Colonic mucosa (tissue), 4 donors: ENCODE measurements at places on chromosomes 7 and 10. TPM values are rescaled to one million over a fixed set of nuclear protein-coding genes. Genes with fewer than 3 reads are reported as not detected.
A peak's percentile ranks its signal among the peaks of the same experiment; 100 is the strongest.

DNA sequence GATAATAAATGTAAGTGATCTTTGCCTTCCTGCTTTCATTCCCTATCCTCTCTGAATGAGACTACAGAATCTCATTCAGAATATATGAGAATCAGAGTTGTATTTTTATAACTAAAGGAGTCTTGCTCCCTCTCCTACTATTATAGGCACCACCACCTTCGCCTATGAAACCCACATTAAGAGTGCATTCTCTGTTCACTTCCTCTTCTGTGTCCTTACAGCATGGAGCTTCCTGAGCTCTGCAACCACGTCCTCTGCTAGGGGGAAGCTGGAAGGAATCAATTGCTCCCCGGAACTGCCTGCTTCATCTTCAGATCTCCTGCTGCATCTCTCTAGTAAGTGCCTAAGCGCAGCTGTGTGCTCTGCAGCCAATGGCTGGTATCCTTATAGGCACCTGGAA is 820.7 kb downstream of the GRID1 start:
- no peak for DNase-seq
- no peaks in the 10 kb centered on the region for H3K36me3 ChIP-seq
- no peak overlapping the region for H3K27ac ChIP-seq
- no peaks in the 10 kb centered on the region for H3K27me3 ChIP-seq
- no peaks in the 10 kb centered on the region for H3K4me1 ChIP-seq

The C10orf53 gene
- total RNA-seq, result not detected

GRCh38 chr10:14200698-14201544 is 129.8 kb downstream of the FRMD4A start:
- DNase-seq, result peak; percentile 17
- no peaks in the 10 kb centered on the region for H3K4me1 ChIP-seq
- H3K4me3 ChIP-seq, result no peak overlapping the region
- peaks cover 4% of the 10 kb centered on the region for H3K27me3 ChIP-seq

GRCh38 chr10:12103802-12104201 is 25.7 kb upstream of the SEC61A2 start:
- H3K4me3 ChIP-seq, result no peak overlapping the region
- no peaks in the 10 kb centered on the region for H3K4me1 ChIP-seq
- H3K36me3 ChIP-seq, result no peaks in the 10 kb centered on the region
- no peak for DNase-seq
- H3K27ac ChIP-seq, result no peak overlapping the region

The SPDYE2 gene
- not detected for total RNA-seq

The CUZD1 gene
- total RNA-seq, result 3.6 TPM

GRCh38 chr10:93554760-93555432 is 11.6 kb upstream of the FFAR4 start:
- H3K27me3 ChIP-seq, result no peaks in the 10 kb centered on the region
- peak; percentile 88 for DNase-seq
- no peaks in the 10 kb centered on the region for H3K4me1 ChIP-seq
- H3K36me3 ChIP-seq, result no peaks in the 10 kb centered on the region

- H3K27me3 ChIP-seq, result no peaks in the 10 kb centered on the region
- no peaks in the 10 kb centered on the region for H3K4me1 ChIP-seq
- no peak overlapping the region for H3K27ac ChIP-seq
- DNase-seq, result no peak
- no peak overlapping the region for H3K4me3 ChIP-seq
Measured at GRCh38 chr10:112774798-112775197, 175.2 kb upstream of the TCF7L2 start.

GRCh38 chr10:30415593-30415992 is 18.4 kb upstream of the MAP3K8 start:
- no peaks in the 10 kb centered on the region for H3K36me3 ChIP-seq
- H3K27ac ChIP-seq, result no peak overlapping the region
- no peaks in the 10 kb centered on the region for H3K27me3 ChIP-seq
- H3K4me1 ChIP-seq, result no peaks in the 10 kb centered on the region

GRCh38 chr7:44882899-44883298 is 2.4 kb downstream of the PURB start:
- H3K4me1 ChIP-seq, result peaks cover 20% of the 10 kb centered on the region
- H3K27ac ChIP-seq, result no peak overlapping the region
- no peak for DNase-seq
- no peaks in the 10 kb centered on the region for H3K27me3 ChIP-seq
- H3K36me3 ChIP-seq, result no peaks in the 10 kb centered on the region

The WDR86 gene
- total RNA-seq, result 1.2 TPM

DNA sequence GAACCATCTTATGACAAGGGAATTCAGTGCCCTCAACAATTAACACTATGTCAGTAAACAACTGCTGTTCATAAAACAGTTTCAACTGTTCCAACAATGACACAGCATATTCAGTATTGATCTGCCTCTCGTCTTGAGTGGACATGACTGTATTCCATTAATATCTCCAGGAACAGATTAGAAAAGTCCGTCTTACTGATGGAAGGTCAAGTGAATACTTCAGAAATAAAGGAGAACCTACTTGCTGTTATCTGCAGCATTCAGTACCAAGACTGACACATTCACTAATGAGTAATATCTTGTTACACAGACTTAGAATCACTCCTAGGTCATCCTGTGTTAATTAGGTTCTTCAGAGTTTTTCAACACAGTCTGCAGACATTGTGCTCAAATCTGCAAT is 12.1 kb downstream of the KBTBD2 start:
- peaks cover 6% of the 10 kb centered on the region for H3K36me3 ChIP-seq
- H3K27me3 ChIP-seq, result no peaks in the 10 kb centered on the region
- no peak for DNase-seq

DNA sequence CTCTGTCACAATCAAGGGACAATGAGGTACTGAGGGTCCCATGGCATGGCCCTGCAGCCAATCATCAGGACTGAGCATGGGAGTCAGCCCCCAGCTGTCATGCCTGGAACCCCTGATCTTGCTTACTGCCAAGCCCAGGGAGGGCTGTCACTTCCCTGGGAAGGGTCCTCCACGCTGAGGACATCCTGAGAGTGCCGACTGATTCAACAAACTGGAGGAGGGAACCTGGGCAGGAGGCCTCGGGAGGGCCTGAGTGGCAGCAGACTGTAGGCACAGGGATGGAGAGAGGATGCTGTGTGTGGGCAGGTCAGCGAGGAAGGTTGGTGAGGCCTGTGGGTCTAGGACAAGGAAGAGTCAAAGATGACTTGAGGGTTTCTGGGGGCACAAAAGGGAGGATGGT is 154.3 kb downstream of the ZNF248 start:
- no peaks in the 10 kb centered on the region for H3K27me3 ChIP-seq
- H3K27ac ChIP-seq, result no peak overlapping the region
- no peak overlapping the region for H3K4me3 ChIP-seq
- no peaks in the 10 kb centered on the region for H3K36me3 ChIP-seq

GRCh38 chr10:90937645-90938258 is 16.9 kb upstream of the ANKRD1 start:
- no peak for DNase-seq
- H3K27ac ChIP-seq, result no peak overlapping the region
- no peak overlapping the region for H3K4me3 ChIP-seq
- H3K27me3 ChIP-seq, result no peaks in the 10 kb centered on the region
- H3K36me3 ChIP-seq, result no peaks in the 10 kb centered on the region

DNA sequence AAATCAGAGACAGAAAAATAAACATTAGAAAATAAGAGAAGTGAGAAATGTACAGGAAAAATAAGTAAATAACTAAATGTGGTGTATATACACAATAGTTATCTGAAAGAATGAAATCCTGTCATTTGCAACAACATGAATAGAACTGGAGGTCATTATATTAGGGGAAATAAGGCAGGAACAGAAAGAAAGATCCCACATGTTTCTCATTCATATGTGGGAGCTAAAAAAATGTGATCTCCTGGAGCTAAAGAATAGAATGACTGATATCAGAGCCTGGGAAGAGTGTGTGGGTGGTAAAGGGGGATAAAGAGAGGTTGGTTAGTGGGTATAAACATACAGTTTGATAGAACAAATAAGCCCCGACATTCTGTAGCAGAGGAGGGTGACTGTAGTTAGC is 27.3 kb downstream of the PLXDC2 start:
- H3K27ac ChIP-seq, result no peak overlapping the region
- no peak overlapping the region for H3K4me3 ChIP-seq
- no peak for DNase-seq
- H3K4me1 ChIP-seq, result no peaks in the 10 kb centered on the region

GRCh38 chr7:112149734-112150133 is 56.5 kb downstream of the DOCK4 start:
- H3K4me3 ChIP-seq, result no peak overlapping the region
- no peaks in the 10 kb centered on the region for H3K4me1 ChIP-seq
- no peaks in the 10 kb centered on the region for H3K36me3 ChIP-seq
- no peak overlapping the region for H3K27ac ChIP-seq
- no peak for DNase-seq
- H3K27me3 ChIP-seq, result no peaks in the 10 kb centered on the region

DNA sequence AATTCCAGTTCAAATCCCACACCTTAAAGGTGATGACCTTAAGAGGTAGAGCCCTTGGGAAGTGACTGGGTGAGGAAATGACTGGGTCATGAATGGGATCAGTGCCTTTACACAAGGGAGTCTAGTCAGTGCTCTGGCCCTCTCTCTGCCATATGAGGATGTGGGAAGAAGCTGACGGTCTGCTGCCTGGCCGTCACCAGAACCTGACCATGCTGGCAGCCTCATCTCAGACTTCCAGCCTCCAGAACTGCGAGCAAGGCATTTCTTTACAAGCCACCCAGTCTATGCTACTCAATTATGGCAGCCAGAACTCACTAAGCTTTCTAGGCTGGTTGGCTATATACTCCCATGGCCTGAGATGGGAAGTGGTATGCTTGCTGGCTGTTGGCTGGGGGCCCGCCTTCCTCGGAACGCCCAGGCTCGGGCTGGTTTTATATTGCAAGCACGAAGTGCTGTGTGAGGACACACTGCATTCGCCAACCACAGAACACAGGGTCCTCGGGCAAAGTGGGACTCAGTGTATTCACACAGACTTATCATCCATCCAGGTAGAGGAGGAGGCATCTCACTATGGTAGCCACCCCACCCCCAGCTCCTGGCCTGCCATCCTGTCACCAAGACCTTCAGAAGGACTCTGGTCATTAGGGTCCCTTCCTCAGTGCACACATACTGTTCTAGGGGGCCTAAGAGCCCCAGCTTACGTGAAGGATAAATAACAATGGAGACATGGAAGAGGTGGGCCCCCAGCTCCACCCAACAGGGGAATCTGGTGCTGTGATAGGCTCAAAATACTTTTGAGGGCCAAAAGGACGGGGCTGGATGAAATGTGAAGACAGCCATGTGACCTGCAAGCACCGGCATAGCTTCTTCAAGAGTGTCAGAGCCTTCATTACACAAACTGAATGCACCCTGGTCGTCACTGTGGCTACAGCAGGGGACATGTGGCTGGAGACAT is 49.0 kb downstream of the ZRANB1 start:
- H3K4me1 ChIP-seq, result no peaks in the 10 kb centered on the region
- no peak overlapping the region for H3K4me3 ChIP-seq
- H3K36me3 ChIP-seq, result no peaks in the 10 kb centered on the region
- no peak for DNase-seq
- no peaks in the 10 kb centered on the region for H3K27me3 ChIP-seq

GRCh38 chr7:15433151-15433550 is 128.7 kb downstream of the AGMO start:
- H3K4me3 ChIP-seq, result no peak overlapping the region
- no peak overlapping the region for H3K27ac ChIP-seq
- no peak for DNase-seq
- H3K36me3 ChIP-seq, result no peaks in the 10 kb centered on the region
- no peaks in the 10 kb centered on the region for H3K4me1 ChIP-seq

The PRSS2 gene
- 105 TPM for total RNA-seq
